ENCODE measurements at places on chromosomes 5 and 9.

DNA sequence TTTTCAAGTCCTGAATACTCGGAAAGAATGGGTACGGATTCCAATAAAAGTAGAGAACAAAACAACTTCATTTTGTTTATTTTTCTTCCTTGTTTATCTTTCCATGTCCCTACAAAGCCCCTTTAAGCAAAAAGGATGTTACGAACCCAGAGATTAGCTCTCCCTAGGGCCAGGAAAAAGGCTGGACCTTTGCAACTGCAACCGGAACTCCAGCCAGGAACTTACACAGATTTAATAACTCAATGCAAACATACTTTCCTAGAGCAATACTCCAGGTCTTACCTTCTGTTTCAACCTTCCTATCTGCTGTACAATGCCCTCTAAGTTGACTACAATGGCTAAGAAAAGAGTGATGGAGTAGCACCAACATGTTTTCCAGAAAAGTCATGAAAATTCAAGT lies 7.0 kb downstream of the DENND1A start:
- no peak for DNase-seq

DNA sequence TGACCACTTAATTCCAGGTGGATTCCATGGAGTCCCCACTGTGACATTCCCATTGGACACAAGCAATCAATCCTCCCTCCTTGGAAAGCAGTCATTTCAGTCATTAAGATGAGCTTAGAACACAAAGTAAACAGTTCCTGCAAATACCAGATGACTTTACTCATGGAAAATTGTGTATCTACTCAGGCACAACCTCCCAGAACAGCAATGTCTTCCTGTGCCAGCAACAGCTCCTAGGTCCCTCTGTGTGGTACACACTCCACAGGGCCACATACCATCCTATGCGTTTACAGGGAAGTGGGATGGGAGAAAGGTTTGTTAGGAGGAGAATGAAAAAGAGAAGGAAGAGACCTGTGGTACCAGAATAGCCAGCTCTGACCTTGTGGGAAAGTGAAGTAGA lies 53.7 kb downstream of the MTMR12 start:
- no peak for DNase-seq

DNA sequence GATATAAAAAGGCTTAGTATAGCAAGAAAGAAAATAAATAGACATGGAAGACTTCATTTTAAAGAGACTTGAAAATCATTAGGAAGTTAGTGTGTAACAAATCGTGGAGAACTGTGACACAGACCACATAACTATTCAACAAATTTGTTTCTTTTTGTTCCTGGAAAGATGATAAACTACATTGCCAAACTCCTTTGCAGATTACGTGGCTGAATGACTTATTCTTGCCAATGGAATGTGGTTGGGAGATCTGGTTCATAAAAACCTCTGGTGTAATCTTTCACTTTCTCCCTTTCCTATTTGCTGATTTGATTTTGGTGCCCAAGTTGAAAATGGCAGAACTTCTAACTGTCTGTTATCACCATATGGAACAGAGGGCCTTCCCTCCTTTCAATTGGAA lies 328.9 kb upstream of the MEF2C start:
- DNase-seq = no peak

- no peak for DNase-seq
Observed at GRCh38 chr5:74384851-74385250, 255.7 kb downstream of the ENC1 start.

DNA sequence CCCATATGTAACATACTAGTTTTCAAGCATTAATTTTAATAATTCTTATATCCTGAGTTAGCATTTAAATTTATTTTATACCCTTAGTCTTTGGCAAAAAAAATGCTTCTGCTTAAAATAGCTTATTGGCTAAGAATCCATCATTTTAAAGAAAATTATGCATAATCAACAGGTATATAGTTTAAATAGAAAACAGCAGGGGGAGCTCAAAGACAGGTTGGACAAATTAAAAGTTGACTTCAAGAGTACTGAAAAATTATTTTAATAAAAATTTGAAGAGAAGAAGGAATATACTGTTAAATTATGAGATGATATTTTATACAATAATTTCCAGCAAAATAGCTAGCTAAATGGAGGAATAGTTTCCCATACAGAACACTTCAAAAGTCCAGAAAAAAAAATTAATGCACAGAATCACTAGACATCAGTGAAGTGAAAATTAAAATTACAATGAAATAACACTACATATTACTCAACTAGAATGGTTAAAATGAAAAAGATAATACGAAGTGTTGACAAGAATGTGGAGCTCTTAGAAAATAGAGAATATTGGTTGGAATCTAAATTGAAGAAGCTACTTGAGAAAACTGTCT lies 387.1 kb downstream of the PDE4D start:
- no peak for DNase-seq

DNA sequence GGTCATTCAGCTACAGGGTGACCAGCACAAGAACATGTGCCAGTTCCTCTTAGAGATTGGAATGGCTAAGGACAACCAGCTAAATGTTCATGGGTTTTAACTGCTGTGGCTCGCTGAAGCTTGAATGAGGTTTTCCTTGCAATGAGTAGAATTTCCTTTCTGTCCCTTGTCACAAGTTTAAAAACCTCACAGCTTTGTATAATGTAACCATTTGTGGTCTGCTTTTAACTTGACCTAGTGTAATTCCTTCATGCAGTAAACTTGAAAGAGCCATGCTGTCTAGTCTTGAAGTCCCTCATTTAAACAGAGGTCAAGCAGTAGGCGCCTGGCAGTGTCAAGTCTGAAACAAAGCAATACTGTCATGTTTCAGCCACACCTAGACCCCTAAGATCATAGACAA lies 181.3 kb upstream of the DMRT1 start:
- no peak for DNase-seq

DNA sequence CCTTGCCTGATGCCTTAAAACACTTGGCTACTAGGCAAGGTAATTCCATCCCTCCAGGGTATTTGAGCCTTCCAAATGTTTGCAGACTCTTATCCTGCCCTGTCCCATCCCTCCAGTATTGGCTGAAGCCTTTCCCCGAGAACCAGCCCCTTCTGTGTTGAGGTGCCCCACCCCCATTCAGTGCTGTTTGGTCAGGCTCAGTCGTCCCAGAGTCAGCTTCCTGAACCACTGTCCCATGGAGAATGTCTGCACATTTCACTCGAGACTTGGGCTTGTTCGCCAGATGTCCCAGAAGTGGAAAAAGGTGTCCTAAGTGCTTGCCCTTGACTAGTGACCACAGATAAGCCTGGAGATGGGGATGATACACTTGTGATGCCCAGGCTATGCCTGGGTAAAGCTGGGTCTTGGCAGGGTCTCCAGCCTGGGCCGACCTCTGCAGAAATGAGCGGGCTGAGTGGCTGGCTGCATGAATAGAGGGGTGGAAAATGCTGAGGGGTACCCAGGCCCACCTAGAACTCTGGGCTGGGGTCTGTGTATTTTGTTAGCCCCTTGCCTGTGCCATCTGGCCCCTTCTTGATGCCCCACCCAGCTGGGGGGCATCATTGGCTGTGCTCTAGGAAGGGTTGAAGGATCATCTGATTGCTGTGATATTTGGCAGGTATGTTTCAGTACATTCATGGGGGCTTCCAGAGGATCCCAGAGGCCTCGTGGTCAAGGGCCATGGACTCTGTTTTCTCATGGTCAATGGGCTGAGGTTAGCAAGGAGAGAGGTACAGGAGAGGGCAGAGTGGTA lies 178.4 kb downstream of the MACROH2A1 start:
- DNase-seq = no peak

DNA sequence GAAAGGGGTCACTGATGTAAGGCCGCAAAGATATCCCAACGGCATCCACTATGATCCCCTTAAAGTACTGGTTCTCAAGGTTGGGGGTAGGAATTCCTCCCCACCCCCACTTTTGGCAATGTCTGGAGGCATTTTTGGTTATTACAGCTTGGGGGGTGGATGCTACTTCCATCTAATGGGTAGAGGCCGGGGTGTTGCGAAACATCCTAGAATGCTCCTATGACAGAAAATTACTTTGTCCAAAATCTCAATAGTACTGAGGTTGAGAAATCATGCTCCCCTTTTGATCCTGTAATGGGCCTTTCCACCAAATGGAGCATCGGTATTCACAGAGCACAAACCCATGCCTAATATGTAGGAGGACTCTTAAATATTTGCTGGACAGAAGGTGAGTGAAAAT lies 20.8 kb upstream of the TCERG1 start:
- no peak for DNase-seq

DNA sequence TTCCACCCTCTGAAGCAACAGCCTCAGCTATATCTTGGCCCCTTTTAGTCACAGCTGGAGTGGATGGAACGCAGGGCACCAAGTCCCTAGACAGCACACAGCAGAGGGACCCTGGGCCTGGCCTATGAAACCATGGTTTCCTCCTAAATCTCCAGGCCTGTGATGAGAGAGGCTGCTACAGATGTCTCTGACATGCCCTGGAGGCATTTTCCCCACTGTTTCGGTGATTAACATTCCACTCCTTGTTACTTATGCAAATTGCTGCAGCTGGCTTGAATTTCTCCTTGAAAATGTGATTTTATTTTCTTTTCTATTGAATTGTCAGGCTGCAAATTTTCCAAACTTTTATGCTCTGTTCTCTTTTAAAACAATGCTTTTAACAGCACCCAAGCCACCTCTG lies 384.8 kb downstream of the PRR16 start:
- no peak for DNase-seq

Data from effector CD4-positive, alpha-beta T cell (primary cell).